ENCODE measurements at places on chromosomes 5 and 9.

DNA sequence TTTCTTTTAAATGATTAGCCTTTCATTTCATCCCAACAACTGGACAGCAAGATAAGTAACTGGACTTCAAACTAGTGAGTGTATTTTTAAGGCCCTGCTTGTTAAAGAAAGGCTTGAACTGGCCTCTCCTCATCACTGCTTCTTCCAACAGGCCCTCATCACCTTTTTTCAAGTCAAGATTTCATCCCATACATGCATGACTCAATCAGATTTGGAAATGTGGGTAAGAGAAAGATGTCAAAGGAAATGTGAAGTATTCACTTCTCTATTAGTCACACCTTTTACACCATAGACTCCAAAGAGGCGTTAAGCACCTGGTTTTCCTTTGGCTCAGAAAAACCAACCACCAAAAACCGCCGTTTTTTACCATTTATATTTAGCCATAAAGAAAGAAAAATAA, 4.9 kb downstream of the NR4A3 start:
- DNase-seq: no peak

- DNase-seq: no peak
Observed at GRCh38 chr9:100890321-100890720, 138.2 kb upstream of the PLPPR1 start.

GRCh38 chr9:126833020-126833419, 27.4 kb upstream of the ZBTB34 start:
- no peak for DNase-seq

DNA sequence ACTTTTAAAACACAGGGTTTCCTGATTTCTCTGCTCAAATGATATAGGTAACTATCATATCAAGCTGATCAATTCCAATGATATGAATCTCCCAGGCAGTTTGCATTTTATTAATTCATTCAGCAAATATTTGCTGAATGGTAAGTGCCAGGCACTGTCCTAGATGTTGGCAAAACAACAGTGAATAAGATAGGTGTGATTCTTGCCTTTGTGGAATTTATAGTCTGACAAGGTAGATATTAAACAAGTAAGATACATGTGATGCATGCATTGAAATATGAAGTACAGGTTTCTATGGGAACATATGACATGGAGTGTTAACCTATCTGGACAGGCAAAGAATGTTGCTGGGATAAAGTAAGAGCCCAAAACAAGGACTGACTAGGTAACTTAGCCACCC, 231.8 kb upstream of the DAB2 start:
- DNase-seq: no peak

DNA sequence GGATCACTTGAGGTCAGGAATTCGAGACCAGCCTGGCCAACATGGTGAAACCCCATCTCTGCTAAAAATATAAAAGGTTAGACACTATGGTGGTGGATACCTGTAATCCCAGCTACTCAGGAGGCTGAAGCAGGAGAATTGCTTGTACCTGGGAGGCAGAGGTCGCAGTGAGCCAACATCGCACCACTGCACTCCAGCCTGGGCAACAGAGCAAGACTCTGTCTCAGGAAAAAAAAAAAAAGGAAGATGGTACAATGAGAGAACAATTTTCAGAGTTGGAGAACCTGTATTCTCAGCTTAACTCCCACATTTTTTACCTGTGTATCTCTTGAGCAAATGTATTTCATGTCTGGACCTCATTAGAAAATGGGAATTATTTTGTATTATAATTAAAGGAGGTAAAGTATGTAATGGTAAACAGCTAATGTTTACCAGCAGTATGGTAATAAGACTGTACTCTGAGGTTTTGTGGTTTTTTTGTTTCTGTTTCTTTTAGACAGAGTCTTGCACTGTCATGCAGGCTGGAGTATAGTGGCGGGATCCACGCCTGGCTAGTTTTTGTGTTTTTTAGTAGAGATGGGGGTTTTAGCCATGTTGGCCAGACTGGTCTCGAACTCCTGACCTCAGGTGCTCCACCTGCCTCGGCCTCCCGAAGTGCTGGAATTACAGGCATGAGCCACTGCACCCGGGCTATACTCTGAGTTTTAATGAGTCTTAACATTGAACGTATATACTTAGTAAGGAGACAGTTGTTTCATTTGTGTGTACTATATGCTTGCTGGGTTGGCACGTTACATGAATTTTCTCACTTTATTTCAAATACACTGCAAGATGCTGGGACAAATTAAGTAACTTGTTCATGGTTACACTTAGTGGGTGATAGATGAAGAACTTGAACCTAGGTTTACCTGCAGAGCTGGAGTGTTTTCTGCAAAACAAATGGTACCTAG, 16.2 kb downstream of the UHRF2 start:
- DNase-seq: no peak

- no peak for DNase-seq
Observed at GRCh38 chr5:44167540-44167939, 221.7 kb downstream of the FGF10 start.

DNA sequence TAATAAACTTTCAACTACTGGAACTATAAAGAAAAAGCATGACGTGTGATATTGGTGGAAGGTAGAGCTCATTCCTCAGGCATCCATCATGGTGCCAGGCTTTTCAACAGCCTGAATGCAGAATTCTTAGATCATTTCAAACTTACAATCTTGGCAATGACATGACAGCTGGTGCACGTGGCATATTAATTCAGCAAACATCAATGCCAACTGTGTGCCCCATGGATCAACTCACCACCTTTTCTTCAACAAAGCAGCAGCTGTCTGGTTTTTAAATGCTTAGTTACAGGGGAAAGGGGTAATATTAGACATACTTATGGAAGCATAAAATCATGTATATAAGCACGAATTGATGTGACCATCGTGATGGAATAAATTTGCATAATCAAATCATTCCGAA, 56.0 kb upstream of the OR13F1 start:
- no peak for DNase-seq

DNA sequence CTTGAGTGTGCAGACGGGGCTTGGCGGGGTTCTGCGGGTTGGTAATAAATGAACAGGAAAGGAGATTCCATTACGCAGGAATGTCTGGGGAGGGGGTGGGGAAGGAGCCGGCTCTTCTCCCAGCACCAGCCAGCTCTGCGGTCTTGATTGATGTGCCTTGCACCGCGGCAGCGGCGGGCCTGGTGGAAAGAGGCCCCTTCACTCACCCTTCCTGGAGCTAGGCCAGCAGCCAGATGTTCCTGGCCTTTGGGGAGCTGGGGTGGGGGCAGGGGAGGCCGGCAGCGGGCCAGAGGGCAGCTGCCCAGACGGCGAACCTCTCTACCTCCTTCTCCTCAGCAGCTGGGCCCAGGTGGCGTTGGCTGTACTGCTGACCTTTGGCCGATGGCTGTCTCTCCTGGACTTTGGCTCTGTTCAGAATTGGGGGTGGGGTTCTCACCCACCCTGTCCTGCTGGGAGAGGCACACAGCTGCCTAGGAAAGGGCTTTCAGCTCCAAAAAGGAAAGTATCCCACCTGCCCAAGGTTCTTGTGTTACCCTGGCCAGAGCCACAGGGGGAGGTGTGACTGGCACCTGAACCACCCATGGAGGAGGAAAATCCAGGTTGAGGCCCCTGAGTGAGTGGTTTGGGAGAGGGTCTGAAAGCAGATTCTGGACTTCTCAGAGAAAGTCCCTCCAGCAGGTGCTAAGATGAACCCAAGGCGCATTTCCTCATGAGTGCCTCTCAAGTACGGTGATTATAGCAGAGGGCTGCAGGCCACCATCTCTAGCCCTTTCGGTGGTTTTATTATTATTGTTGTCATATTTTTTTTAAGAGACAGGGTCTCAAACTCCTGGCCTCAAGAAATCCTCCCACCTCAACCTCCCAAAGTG, 58.0 kb upstream of the SYNPO start:
- no peak for DNase-seq

DNA sequence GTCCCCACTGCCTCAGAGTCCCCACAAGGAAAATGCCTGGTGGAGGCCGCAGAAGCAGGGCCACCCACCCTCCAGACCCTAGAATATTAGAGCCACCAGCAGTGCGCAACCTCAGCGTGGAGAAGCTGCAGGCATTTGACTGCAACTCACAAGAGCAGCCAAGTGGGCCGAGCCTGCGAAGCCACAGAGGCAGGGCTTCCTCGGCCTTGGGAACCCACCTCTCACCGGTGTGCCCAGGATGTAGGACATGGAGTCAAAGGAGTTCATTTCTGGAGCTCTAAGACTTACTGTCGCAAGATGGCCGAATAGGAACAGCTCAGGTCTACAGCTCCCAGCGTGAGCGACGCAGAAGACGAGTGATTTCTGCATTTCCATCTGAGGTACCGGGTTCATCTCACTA, 397.9 kb upstream of the PIK3R1 start:
- no peak for DNase-seq

- DNase-seq: no peak
Observed at GRCh38 chr5:168298949-168299348, 7.5 kb downstream of the WWC1 start.

DNA sequence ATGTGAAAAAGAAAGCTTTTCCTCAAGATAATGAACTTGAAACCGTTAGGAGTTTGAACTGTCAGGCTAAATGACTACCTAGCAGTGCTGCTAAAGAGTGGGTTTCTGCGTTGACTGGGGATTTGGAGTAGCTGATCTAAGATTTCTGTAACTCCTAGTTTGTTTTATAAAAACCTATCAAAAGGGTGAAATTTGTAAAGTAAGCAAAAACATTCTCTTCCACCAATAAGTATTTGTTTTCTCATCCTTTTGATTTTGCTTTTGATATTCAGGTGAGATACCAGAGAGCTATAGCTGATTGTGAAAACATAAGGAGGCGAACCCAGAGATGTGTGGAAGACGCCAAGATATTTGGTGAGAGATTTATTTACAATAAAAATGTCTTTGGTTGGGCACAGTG, 4.1 kb downstream of the GRPEL2 start:
- DNase-seq: no peak

- DNase-seq: no peak
Observed at GRCh38 chr5:174741352-174741751, 17.0 kb downstream of the MSX2 start.

GRCh38 chr9:73239570-73240265, 88.1 kb downstream of the ANXA1 start:
- no peak for DNase-seq

- DNase-seq: no peak
Observed at GRCh38 chr5:84218546-84218945, 166.1 kb downstream of the EDIL3 start.

- no peak for DNase-seq
Observed at GRCh38 chr9:1414711-1415131, 364.6 kb downstream of the DMRT2 start.

GRCh38 chr9:3956081-3956671, 343.7 kb downstream of the GLIS3 start:
- no peak for DNase-seq

DNA sequence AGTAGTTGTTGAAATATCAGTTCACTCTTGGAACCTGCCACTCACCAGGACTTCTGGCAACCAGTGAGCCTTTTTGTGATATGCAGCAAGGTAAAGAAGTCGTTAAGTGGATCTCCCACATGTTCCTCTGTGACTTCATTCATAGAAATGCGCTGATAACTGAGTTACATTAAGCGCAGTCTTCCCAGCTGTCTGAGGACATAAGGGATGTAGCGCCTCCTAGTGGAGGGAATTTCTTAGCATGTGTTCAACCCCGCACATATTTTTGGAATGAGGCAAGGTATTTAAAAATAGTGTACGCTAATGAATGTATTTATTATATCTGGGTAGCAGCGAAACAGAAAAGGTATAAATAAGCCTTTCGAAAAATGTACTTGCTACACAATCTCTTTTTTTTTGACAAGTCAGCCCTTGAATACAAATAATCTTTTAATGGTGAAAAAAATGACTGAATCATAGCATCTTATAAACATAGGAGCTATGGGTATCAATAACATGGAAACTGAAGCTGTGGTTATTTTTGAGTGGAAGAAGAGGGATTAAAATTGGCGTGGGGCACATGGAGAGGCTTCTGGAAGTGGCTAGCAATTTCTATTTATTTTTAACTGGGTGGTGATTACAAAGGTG, 38.0 kb downstream of the PALM2AKAP2 start:
- no peak for DNase-seq

DNA sequence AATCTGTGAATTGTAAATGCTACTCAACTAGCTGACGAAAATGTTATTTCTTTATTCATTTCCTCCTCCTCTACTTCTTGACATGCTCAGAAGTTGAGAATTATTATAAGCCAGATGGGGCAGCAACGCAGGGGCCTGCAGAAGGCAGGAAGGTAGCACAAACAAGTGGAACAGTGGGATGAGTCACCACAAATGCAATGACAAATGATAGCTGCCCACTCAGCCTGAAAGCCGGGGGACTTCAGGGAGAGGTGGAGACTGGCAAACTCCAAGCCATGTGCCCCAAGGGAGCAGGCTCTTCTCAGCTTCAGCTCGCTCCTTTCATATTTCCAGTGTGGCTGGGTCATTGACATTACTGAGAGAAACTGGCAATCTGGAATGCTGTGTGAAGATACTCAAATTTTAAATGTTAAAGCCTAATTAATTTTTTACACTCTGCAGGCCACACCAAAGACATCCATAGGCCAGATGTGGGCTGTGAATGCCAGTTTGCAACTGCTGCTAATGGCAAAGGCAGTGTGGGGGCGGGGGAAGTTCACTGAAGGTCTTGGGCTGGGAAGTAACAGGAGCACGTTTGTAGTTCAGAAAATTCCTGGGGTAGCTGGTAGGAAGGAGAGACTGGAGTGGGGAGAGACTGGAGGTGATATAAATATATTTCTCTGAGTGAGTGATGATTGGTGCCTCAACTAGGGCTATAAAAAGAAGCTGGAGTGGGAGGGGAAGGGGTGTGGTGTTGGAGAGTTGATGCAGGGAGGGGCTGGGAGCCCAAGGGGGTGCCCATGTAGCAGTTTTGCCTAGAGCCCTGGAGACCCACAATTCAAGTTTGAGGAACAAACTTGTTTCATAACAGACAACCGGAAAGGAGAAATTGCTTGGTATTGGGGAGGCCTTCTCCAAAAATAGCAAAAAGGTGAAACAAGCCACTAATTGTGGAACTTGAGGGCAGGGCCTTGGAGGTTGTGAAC, 20.8 kb upstream of the ADRB2 start:
- no peak for DNase-seq

GRCh38 chr9:72407114-72407513, 42.1 kb upstream of the ZFAND5 start:
- DNase-seq: no peak

DNA sequence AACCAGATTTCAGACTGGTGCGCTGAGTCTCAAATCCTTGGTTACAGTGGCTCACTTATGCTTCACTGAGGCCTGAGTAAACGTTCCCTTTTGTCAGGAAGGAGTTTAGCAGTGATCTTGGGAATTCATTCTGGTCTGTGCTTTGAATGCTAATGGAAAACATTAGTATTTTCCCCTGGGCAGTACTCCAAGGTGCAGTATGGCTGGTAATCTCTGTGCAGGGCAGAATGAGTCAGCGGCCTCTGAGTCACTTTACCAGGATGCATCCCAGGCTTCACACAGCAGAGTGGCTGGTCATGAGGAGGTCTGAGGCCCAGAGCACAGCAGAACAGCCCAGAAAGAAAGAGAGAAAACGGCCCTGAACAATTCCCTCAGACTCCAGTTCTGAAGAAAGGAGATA, 54.0 kb downstream of the PCA3 start:
- DNase-seq: no peak

DNA sequence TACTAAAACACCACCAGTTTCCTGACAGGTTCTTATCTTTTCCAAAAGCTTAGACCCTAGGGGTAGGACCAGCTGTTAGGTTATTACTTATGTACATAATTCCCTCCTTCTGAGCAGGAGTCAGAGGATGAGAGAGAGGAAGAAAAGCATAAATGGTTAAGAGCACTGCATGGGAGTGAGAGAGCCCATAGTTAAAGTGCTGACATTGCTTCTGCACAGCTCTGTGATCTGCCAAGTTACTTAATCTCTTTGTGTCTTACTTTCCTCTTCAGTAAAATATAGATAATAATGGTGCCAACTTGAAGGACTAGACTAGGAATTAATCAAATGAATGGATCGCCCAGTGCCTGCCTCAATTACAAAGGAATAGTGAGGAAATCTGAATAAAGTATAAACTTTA, 66.4 kb downstream of the NRG2 start:
- no peak for DNase-seq
